ENCODE measurements at places on chromosomes 4 and X.

GRCh38 chr4:95283320-95283719 lies 265.5 kb downstream of the UNC5C start:
- no peak for DNase-seq

- DNase-seq = no peak
These were observed 134.3 kb downstream of the BMPR1B start for GRCh38 chr4:94892051-94892450.

- DNase-seq = no peak
These were observed 333.8 kb downstream of the ANK2 start for GRCh38 chr4:113383111-113383785.

- no peak for DNase-seq
These were observed 132.2 kb downstream of the NKX6-1 start for GRCh38 chr4:84366907-84367306.

- no peak for DNase-seq
These were observed 52.1 kb downstream of the TMEM165 start for GRCh38 chr4:55447831-55448230.

DNA sequence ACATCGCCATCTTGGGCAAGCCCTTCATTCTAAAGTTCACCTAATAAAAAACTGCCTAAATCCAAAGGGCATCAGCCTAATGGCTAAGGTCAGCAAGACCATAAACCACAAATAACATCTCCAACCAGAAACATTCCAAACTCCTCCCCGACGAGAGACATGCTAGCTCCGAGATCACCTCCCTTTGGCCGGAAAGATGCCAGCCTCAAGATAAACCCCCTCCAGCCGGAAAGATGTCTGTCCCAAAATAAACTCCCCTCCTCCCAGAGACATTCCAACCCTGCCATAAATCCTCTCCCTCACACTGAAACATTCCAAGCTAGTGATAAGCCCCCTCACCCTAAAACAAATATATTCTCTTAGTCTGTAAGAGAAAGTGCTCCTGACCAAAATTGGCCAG lies 13.3 kb upstream of the DYNLT3 start:
- DNase-seq = no peak

DNA sequence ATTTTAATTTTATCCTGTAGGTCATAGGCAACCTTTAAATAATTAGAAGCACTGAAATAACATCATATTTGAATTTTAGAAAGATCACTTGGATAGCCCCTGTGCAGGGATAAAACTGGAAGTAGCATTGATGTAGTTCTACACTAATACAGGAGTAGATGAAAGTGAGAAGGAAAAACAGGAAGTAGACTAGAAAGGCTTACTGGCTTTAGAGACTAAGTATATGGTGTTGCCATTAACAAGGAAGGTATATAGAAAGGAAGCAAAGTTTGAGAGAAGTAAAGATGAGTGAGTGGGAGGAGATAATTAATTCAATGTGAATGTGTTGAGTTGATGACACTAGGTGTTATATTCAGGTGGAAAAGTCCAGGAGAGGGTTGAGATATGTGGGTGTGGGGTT lies 73.1 kb upstream of the EPGN start:
- DNase-seq = no peak
